AML-193 (cell line): ENCODE measurements at places on chromosomes 1 and 21.

DNA sequence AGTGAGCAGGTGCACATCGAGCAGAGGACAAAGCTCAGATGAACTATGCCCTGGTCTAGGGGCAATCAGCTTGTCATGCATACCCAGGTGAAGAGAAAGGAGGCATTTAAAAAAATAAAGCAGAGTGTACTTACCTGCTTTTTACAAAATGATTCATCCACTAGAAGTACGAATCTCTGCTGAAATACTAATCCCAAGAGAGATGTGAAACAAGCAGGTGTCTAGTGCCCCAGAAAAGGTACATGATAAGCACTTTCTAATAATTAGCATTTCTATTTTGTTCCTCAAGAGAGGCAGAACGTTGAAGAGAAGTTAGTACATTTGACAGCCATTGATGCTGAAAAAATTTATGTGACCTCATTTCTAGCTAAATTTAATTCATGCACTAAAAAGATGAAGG, 31.1 kb downstream of the CHODL start:
- DNase-seq, result no peak

DNA sequence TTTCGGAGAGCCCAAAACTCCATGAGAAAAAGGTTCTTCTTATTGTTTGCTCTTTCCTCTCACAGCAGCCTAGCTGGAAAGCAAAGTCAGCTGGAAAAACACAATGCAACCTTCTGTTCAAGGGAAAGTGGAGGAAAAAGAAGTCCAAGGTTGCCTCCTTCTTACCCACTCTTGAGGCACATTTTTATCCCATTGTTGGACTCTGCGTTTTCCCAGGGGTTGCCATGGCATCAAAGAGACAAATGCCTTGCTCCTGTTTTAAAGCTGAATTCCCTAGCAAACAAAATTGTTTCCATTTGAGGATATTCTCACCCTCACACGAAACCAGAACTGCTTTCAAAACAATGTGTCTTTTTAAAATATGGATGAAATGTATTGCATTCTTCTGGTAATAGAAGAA, 45.1 kb upstream of the PALMD start:
- DNase-seq, result no peak

DNA sequence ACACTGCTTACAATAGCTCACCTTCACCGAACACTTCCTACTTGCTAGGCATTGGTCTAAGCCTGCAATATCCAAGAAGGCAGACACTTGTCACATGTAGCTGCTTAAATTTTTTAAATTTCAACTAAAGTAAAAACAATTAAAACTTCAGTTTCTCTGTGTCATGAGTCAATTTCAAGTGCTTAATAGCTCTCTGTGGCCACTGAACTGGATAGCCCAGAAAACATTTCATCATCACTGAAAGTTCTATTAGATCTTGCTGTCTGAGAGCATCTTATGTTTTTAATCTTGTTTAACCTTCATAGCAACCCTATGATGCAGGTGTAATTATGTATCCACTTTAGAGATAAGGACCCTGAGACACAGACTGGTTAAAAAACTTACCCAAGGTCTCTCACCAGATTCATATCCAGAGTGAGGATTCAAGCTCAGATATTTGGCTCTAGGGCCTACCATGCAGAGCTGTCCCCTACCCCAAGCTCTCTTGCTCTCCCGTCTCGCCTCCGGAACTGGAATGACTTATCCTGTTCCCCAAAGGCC, 2.6 kb upstream of the FCRL6 start:
- DNase-seq, result no peak

DNA sequence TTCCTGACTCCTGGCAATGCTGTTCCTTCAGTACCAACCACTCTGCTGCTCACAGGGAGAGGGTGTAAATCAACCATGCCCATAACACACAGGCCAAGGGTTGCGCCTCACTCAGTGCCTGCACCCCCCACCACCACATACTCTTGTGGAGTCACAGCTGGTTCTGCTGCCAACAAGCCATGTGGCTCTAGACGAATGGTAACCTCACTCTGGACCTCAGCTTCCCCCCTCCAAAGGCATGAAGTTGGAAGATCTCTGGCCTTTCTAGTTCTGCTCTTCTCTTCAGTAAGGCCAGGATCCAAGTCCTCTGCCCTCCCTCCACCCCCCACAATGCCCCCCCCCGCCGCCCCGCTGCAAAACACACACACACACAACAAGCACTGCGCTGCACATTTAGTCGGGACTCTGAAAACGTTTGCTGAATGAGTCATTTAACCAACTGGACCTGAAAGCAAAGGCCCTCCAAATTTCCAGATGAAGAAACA, 1.7 kb upstream of the GLIS1 start:
- no peak for DNase-seq

- no peak for DNase-seq
Measured at GRCh38 chr1:112767646-112768045, 52.5 kb upstream of the PPM1J start.

- no peak for DNase-seq
Measured at GRCh38 chr1:9058465-9058864, 11.0 kb downstream of the SLC2A5 start.

DNA sequence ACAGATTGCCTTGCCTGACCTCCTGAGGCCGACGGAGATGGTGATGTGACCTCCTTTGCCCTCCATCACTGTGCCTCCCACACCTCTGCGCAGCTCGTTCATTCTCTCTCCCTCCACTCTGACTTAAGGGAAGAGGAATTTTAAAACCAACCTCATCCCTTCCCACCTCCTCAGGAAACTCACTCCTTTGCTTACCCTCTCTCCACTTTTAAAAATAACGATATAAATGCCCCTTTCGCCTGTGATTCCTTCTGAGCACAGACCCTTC, 21.2 kb downstream of the LRRN2 start:
- no peak for DNase-seq

GRCh38 chr21:28431022-28431421, 561.7 kb downstream of the LTN1 start:
- DNase-seq, result no peak

DNA sequence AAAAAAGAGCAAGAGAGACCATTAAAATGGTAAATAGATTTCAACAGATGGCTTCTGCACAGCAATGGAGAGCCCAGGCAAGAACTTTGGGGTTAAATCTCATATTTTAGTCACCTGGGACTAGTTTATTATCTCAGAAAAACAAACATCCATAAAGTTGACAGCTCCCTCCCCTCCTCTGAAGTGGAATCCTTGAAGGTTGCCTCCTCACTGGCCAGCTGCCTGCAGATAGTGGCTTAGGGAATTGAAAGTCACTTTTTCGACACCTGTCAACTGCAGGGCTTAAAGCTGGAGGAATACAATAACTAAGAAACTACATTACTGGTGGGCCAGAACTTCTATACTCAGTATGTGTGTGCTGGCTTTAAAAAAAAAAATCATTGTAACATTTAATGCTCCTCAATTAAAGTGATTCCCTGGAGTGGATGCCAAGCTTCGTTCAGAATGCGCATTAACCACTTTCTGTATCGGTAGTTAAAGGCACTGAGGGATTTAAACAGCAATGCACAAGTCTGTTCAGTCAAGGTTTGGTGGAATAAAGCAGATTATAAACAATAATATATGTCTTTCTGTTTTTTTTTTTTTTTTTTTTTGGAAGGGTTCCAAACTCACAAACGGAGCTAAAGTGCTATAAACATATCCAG, 52.5 kb downstream of the LHX4 start:
- no peak for DNase-seq

DNA sequence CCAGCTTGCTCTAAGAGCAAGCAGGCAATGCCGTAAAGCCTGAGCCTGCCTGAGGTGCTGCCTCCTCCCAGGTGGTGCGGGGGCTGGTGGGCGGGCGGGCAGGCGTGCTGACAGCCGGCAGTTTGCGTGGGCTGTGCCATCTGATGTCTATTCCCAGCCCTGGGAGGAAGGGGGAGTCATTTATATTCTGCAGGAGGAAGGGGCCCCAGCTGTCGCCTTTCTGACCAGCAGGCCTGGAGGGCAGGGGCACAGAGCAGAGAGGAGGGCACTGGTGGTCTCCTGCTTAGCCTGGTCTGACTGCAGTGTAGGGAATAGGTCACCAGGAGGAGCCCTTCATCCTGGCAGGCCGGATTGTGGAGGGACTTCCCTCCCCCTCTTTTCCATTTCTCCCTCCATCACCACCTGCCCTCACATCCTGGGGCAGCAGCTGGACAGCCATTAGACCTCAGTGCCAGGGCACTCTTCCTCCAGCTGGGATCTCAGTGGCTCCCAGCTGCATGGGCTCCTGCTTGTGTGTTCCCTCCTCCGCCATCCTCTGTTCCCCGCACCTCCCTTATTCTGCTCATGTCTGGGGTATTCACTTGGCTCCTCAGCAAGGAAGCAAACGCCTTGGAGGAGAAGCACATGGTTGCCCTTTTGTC, 4.4 kb downstream of the CYB561D1 start:
- DNase-seq, result peak; percentile 19

DNA sequence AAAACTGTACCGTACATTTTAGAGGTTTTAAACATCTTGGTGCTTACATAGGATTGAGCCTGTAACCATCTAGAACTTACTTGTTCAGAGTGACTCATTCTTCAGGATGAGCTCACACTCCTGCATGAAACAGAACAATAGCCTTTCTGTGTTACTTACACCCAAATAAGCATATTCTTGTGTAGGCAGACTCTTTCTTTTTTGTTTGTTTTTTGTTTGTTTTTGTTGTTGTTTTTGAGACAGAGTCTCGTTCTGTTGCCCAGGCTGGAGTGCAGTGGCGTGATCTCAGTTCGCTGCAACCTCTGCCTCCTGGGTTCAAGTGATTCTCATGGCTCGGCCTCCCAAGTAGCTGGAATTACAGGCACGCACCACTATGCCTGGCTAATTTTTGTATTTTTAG, 3.8 kb upstream of the CA6 start:
- peak; percentile 7 for DNase-seq

DNA sequence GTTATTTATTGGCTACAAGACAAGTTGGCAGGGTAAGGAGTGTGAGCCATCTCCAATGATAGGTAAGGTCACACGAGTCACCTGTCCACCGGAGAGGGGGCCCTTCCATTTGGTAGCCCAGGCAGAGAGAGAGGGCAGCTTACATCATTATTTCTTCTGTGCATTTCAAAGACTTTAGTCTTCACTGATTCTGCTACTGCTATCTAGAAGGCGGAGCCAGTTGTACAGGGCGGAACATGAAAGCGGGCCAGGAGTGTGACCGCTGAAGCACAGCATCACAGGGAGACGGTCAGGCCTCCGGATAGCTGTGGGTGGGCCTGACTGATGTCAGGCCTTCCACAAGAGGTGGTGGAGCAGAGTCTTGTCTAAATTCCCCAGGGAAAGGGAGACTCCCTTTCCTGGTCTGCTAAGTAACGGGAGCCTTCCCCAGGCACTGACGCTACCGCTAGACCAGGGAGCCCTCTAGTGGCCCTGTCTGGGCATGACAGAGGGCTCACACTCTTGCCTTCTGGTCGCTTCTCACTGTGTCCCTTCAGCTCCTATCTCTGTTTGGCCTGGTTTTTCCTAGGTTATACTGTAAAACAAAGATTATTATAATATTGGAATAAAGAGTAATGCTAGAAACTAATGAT, 36.7 kb downstream of the ZNF695 start:
- peak; percentile 46 for DNase-seq

DNA sequence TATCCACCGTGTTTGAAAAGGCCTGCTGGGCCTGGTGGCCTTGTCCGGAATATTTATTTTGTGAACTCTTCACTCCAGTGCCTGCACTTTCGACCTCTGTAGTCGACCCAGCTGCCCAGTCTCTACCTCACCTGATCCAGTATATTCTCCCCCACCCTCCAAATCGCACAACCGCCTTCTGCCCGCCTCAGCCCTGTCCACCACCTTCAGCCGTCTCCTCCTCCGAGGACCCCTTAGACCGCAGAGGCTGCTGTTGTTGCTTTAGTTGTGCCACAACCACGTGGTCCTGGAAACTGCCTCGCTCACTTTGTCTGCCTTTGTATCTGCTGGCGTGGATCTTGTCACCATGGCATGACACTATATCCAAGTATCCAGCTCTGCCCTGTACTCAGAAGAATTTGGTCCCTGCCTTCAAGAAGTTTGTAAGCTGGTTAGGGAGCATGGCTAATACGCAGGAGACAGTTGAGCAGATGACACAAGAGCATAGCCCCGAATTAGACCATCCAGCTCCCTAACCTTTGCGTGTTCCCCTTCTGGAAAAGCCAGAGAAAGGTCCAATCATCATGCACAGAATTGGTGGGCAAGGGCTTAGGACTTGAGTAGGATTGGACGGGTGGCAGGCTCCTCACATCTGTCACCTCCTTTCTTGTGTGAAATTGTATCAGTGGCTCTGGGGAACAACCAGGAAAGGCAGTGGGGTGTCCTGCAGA, 1.5 kb downstream of the PHGDH start:
- no peak for DNase-seq

- no peak for DNase-seq
Measured at GRCh38 chr1:4396551-4396950, 257.9 kb upstream of the AJAP1 start.

- DNase-seq, result no peak
Measured at GRCh38 chr21:45982758-45983648, 1.4 kb downstream of the COL6A1 start.

GRCh38 chr1:96372881-96373280, 348.7 kb upstream of the PTBP2 start:
- DNase-seq, result no peak

- no peak for DNase-seq
Measured at GRCh38 chr1:17246971-17247370, 1.9 kb upstream of the PADI3 start.

DNA sequence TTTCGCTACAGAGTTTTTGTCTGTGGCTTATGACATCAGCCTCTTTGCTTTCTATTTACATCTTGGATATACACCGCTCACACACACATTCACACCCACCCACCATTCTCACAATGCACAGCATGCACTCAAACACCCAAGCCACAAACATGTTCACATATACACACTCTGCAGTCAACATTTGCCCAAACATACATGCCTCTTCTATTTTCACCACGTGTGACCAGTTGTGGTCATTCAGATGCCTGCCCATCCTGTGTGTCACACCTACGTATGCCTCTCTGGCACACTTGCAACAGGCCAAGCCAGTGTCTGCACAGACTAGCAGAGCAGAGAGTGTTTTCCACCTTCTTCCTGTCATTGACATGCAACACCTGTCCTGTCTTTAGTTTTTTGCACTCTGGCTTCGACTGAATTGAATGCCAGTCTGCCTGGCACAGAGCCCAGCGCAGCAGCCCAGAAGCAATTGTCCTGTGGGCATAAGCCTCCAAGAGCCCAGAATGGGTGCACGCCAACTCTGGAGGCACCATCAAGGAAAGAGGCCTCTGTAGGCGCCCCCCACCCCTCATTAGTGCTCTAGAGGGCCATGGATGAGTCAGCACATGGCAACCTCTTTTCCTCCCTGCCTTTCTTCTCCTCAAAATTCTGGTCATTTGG, 37.7 kb upstream of the LRRN2 start:
- DNase-seq, result no peak

- DNase-seq, result no peak
Measured at GRCh38 chr1:78068681-78069283, 23.0 kb downstream of the GIPC2 start.

DNA sequence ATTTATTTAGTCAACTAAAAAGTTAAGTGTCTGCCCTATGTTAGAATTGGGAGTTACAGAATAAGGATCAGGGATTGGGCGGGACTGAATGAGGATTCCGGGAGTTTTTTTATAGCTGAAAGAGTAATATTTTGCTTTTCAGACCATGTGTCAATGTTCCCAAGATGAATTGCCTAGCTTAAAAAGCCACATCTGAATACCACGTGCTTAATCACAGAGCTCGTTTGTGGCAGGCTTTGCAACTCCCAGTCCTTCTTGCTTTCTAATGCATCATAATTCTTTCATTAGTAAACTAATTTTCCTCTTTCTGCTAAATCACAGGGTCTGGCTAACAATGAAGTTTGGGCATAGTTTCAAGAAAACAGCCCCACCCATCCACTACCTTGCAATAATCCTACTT, 4.2 kb upstream of the BCL10 start:
- no peak for DNase-seq
